ENCODE measurements at places on chromosomes 1 and 21.

GRCh38 chr1:180805316-180805715, 107.4 kb upstream of the KIAA1614 start:
- no peak for DNase-seq

DNA sequence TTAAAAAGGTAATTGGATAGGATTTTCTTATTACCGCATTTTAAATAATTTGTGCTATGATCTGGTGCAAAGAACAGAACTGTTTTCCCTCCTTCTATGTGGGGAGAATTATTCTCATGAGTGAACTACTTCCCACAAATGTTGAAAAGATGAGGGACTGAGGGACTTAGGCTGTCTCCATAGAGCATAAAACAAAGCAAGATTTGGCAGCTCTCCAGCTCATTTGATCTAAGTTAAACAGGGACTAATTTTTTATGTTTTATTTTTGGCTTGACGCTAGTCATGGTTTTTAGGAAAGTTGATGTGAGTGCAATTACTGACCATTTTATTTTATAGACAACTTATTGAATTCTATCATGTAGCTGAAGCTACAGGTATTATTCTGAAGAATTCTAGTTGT, 362.3 kb downstream of the HLX start:
- DNase-seq: no peak

- DNase-seq: no peak
These were observed 131.1 kb downstream of the PTPN14 start for GRCh38 chr1:214420341-214420740.

DNA sequence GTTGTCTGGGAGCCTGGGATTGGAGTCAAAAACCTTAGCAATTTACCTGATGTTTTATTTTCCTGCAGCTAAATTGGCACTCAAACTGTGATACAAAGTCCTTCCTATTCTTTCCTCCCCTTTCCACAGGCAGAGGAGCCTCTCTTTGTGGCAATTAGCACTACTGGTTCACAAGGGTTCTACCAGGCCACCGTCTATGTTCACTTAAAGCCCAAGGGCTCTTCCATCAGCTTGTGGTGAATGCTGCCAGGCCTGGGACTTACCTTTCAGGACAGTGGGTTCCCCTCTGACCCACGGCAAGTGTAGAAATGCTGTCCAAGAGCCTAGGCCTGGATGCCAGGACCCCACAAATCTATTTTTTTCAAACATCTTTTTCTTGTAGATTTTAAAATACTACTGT, 251.9 kb upstream of the B3GALT2 start:
- DNase-seq: no peak

DNA sequence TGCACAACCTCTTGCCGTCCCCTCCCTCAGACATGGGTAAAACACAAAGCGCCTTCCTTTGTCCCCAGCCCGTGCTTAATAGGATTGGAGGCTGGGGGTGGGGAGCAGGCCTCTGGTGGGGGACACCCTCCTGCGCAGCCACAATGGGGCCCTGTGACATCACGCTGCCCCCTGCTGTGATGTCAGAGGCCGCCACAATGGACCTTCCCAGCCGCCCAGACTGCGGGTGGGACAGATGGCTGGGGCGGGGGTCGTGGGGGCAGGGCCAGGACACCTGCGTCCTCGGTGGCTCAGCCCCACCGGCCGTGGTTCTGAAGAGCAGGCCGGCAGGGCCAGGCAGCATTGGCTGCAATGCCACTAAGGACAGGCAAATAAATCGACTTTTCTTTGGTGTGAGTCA, 39.9 kb downstream of the EPHA2 start:
- no peak for DNase-seq

GRCh38 chr1:18940303-18941020, 16.0 kb downstream of the IFFO2 start:
- DNase-seq: no peak

- peak; percentile 21 for DNase-seq
These were observed 79.0 kb downstream of the RAVER2 start for GRCh38 chr1:64823691-64824476.

DNA sequence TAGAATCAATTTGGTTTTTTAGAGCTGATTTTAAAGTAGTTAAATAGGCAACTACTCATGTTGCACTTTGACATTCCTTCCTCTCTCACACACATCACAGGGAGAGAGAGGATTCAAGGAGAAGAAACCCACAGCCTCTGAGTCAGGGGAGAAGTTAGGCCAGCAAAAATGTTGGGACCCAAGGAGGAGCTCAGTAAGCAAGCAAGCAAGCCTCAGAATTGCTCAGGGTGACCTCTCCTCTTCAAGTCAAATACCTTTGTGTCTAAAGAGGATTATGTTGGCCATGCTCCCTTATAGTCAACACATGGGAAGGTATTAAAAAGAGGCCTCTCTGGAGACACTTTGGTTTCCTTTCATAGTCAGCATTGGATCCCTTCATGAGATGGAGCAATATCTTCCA, 80.5 kb upstream of the WARS2 start:
- no peak for DNase-seq

GRCh38 chr1:104028416-104029035, 278.8 kb downstream of the AMY1C start:
- no peak for DNase-seq

GRCh38 chr1:182658055-182658454, 26.3 kb downstream of the RGS8 start:
- no peak for DNase-seq

- DNase-seq: no peak
These were observed 27.3 kb downstream of the AGMAT start for GRCh38 chr1:15557594-15557993.

DNA sequence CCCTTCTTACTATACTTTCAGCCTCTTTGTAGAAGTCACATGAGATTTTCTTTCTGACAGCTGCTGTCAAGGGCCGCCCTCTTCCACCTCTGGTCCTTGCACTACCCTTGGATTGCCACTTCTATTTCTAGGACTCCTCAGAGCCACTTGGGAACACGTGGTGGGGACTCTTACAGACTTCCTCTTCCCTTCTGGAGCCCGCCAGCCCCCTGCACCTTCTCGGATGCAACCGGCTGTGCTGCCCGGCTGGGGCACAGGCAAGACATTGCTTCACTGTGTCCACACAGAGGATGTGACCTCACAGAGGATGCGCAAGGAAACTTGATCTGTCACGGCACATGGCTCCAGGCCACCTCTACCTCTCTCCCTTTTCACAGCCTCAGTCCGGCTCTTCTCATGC, 2.4 kb upstream of the IKBKE start:
- DNase-seq: no peak

DNA sequence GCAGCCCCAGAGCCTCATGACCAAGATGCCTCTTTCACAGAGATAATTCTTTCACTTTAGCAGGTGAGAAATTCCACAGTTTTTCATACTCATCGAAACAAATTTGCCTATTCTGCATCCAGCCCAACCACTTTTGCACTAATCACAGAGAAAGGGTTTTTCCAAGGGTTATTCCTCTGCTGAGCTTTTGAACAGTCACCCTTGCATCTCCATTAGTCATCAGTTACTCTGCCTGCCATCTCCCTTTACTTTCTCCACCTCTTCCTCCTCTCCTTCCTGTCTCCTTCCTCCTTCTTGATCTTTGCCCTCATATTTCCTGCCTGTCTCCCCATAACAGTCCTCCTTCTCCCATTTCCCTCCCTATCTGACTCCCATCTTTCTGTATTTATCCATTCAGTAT, 43.9 kb downstream of the FH start:
- DNase-seq: no peak
